Activated T-cell treated with anti-CD3 and anti-CD28 coated beads, Interleukin-2, amount 50 U/mL, for 48 hours (primary cell): ENCODE measurements at places on chromosomes 6 and 20.

DNA sequence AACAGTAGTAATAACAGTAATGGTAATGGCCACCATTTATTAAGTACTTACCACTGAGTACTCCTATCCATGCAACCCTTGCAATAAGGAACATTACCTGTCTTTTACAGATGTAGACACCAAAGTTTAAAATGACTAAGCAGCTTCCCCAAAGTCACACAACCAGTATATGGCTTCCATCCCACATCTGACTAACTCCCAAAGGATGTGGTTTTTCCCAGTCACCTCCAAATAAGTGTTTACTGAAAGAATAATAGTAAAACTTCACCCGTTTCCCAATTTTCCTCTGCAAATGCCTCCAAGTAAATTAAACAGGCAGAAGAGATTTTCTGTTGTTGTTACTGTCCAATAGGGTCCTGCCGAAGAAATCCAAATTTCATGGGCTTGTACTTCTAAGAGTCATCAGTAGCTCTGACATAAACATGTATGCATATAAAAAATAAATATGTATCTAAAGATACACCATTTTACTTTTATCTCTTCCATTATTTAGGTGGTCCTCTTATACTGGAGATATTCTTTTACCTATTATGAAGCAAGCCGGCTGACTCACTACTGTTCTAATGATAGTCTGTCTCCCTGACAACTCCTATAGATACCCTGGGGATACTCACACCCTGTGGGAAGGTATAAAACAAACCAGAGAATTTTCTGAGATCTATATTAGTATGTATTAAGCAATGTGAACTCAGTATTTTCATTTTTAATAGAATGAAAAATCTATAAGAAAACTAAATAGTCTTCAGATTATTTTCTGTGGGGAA is 77.9 kb upstream of the ID4 start:
- DNase-seq: no peak

DNA sequence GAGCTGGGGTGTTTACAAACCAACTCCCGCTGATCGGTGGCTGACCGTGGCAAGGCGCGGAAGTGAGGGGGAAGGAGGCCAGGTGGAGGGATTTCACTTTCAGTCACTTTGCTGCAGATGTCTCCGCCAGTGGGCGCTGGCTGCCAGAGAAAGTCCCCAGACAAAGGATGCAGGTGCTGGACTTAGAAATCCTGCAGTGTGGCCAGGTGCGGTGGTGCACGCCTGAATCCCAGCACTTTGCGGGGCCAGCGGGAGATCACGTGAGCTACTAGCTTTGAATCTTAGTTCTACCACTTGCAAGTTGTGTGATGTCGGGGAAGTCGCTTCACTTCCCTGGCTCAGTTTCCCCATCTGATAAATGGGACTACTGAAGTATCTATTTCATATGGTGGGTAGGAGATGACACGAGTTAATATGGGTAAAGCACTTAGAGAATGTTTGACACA is 180.4 kb downstream of the ZNF217 start:
- DNase-seq: peak; percentile 60

DNA sequence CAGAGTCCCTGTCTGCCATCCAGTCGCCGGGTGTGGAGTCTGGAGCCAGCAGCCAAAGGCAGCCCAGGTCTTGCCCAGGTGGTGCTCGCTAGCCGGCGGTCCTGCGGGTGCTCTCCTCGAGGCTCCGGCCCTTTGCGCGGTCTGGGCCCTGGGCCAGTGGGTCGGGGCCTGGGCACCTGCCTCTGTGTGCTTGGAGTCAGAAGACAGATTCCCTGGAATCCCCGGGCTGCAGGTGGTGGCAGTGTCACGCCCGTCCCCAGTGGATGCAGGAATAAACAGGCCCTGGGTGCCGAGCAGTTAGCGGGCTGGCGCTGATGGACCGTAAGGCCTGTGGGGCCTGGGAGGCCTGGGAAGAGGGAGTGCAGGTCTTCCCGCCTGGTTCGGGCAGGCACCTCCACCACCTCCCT is 5.3 kb downstream of the SS18L1 start:
- no peak for DNase-seq

- no peak for DNase-seq
Measured at GRCh38 chr20:20820104-20820503, 107.7 kb upstream of the RALGAPA2 start.

DNA sequence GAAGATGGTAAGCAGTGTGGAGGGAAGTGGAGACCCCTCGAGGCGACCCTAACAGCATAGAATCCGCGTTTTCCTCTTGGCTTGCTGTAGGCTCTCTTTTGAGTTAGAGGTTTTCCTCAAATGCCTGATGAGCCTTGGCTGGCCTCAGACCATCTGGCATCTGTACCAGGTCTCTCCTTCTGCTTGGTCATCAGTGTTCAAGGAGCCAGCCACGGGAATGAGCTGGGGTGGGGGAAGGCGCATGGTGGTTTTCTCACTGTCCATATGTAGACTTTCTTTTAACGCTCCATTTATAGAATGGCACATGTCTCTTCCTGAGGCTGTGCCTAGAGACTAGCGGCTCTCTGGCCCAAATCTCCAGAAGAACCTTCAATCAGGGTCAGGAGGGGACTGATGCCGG is 8.1 kb upstream of the GUCA1A start:
- no peak for DNase-seq

- no peak for DNase-seq
Measured at GRCh38 chr20:48703107-48703506, 124.7 kb downstream of the PREX1 start.

GRCh38 chr6:34791701-34792604 is at the start of gene BLTP3A:
BLTP3A (plus strand) TSS chr6:34792083; CDS start chr6:34792251, 168 bp downstream.
- DNase-seq: peak; percentile 78

GRCh38 chr6:13259393-13259792 is 68.9 kb downstream of the TBC1D7 start:
- DNase-seq: no peak

- DNase-seq: no peak
Measured at GRCh38 chr6:1678201-1678600, 68.5 kb downstream of the FOXC1 start.

GRCh38 chr6:25645916-25646315 is 6.1 kb upstream of the SCGN start:
- DNase-seq: no peak

GRCh38 chr6:121274666-121275295 is 59.5 kb downstream of the TBC1D32 start:
- no peak for DNase-seq

- no peak for DNase-seq
Measured at GRCh38 chr6:27604986-27605385, 132.1 kb upstream of the ZNF184 start.

- no peak for DNase-seq
Measured at GRCh38 chr6:133959667-133960368, 6.8 kb downstream of the TBPL1 start.

- DNase-seq: no peak
Measured at GRCh38 chr6:138160329-138161087, 1.2 kb upstream of the ARFGEF3 start.

DNA sequence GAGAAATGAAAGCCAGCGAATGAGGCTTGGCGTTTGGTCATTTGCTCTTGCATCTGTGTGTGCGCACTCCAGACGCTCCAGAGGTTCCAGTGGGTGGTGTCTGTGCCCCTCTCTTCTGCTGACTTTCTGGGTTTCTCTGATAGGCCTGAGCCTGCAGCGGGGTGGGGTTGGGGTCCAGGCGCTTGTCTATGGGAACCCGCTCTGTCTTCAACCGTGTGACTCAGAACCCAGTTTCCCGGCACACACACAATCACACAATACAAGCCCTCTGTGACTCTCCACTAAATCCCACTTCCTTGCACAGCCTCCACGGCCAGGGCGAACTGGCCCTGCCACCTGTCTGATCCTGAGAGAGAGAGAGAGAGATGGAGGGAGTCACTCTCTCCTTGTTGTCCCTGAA is 24.6 kb downstream of the RBM38 start:
- no peak for DNase-seq

DNA sequence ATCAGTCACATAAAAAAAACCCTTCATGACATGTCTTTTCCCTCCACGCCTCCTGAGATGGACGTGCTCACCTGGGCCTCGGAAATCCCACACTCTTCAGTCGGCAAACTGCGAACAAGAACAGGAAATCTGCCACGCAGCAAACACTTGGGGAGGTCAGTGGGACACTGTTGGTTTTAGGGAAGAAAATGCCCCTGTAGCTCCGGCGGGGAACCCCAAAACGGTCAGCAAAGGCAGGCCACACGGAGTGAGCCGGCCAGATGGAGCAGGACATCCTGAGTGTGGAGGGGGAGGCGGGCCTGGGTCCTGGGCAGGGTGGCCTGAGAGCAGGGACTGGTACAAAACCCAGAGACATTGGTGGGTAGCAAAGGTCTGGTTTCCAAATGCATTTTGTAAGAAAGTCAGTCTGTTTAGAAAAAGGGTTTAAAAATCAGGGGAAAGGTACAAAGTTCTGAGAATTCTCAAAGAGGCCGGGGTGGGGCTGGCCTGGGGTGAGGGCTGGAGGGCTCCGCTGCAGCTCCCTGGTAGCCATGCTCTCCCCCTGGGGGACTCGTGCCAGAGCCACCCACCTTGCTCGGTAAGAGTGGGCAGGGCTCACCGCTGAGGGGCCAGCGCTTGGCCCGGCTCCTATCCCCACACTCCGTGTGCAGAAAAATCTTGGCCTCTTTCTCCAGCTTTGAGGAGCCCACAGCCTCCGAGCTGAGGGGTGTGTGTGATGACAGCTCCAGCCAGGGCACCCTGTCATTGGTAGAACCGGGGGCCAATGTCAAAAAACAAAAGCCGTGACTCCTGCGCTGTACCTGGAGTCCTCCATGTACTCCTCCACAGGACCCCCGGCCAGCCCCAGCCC is 5.2 kb downstream of the SLC2A4RG start:
- DNase-seq: no peak

DNA sequence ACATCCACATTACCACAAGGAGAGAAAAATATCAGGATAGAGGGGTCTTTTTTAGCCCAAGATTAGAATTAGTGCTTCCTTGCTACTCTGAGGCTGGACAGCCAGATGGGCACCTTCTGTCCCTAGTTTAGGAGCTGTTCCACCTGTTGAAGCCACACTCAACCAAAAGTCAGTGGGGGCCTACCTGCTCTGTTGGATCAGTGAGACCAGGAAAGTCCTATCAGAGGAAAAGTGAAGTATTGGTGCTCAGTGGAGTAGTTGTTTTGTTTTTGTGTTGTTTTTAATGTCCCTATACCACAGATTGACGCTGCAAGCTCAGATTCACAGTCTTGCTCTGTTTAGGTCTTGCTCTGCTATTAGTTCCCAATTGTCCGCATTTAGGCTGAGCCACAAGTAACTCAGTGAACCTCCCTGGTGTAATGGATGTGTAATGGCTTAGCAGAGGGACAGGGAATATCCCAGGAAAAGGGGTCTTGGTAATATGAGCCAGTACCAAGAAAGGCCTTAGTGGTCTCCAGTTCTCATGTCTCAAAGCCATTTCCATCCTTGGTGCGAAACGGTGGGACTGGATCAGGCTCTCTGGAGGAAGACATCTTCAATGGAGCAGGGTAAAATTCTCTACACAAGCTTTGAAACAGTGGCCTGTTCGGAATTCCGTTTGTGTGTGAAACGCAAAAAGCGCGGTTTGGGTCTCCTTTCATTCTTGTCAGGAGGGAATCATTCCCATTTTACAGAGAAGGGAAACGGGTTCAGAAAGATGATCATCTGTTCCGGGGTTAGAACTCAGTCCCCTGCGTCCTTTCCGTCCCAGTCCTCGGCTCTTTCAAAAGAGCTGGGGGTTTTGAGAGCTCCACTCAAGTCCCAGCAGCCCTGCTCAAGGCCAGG is 631 bp upstream of the PABPC1L start:
- no peak for DNase-seq

DNA sequence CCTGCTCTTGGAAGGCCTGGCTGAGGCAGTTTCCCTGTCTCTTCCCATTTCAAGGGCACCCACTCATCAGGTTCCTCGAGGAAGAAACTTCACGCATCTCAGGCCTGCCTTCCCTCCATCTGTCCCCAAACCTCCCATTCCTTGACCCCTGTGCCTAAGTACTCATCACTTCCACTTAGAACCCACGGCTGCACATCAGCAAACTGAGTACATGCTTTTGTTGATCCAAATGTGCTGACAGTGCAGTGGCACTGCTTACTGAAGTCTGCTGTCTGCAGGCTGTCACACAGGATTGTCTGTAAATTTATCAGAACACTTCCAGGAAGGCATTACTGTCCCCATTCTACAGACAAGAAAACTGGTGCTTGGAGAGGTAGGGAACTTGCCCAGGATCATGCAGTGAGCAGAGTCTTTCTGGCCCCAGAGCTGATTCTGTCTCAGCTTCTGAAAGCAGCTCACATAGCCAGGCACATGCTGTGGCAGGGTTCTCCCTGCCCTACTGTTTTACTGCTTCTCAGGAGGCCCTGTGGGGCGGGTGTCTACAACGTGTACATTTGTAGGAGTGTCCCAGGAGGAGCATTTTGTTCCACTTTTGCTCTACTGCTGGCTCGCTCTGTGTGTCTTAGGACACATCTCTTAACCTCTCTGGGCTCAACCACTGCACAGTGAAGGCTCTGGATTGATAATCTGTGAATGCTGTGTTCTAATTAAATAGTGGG is 64.2 kb upstream of the XRN2 start:
- no peak for DNase-seq

- DNase-seq: no peak
Measured at GRCh38 chr20:60144404-60144803, 186.2 kb downstream of the CDH26 start.

DNA sequence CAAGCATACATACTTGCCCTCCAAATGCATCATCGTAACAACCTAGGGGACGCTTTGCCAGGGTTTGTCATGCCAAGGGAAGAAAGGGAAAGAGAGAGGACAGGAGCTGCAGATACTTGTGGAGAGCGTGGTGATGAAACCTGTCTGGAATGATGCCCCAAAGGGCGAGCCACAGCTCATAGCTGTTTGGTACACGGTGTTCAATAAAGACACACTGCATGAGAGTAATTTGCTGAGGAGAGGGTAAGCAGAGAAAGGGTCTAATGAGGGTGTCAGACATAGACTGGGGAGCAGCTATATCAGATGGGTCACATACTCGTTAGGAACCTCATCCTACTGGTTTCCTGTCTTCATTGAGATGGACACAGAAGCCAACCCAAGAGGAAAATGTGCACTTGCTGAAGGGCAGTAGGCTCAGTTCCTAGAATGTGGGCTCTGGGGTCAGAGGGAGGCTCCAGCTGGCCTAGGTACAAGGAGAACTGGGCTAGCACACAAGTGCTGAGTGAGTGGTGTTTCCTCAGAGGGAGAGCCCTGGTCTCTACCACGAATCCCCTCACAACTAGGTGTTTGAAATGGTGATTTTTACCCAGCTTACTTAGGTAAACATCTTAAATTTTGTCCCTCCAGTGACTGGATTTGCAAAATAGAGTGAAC is 5.2 kb upstream of the FOXO3 start:
- DNase-seq: no peak

DNA sequence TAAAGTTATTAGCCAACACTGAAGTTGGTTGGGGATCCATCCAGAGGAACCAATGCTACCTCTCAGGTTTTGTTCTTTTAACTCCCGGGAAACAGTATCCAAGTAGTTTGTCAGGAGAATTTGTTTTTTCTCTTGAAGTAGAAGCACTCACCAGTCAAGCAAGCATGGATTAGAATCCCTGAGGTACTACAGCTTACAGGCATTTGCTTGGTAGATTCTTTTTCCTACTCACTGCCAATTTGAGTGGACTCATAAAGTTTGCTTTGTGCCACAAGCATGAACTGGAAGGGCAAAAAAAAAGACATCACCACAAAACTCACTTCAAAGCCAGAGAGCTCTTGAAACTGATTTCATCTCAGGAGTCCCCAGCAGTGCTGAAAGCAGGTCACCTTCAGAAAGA is 167.4 kb downstream of the MBOAT1 start:
- DNase-seq: no peak
